ENCODE measurements at places on chromosomes 1 and 21.

- DNase-seq, result no peak
Measured at GRCh38 chr1:87074001-87074795, 159.8 kb downstream of the HS2ST1 start.

GRCh38 chr1:22739648-22740385 is 29.2 kb downstream of the EPHB2 start:
- no peak for DNase-seq

GRCh38 chr1:197868751-197869489 is 33.5 kb upstream of the C1orf53 start:
- DNase-seq, result peak; percentile 50

DNA sequence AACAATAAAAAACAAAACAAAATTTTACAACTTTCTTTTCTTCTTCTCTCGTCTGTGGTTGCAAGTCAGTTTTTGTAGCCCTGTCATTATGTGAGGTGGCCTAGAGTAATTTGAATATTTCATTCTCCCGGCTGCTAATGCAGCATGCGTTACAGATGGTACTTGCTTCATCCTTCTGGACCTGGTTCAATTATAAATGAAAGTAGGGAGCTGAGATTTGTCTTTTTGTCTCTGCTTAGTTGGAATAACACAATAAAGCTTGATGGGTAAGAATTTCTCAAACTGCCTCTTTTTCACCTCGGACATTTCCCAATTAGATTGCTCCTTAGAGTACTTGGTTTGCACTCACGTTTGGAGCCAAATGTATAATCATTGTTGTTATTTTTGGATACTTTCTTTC is 201.6 kb downstream of the PBX1 start:
- DNase-seq, result no peak

DNA sequence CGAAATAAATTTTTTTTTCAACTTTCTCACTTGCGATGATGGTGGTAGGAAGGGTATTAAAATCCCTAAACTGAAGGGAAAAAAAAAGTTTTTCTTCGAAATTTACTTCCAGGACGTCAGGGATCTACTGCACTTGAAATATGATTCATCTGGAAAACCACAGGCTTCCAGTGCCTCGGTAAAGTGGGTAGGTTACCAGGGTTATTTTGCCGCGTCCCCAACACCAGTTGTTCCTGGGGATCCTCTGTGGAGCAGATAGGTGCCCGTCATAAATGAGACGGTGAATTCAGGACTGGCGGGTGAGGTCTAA is 773 bp downstream of the RABIF start:
- no peak for DNase-seq

- DNase-seq, result no peak
Measured at GRCh38 chr1:177571485-177572076, 398.3 kb downstream of the SEC16B start.

GRCh38 chr21:44736291-44737004 is 25.1 kb upstream of the TSPEAR start:
- DNase-seq, result no peak

DNA sequence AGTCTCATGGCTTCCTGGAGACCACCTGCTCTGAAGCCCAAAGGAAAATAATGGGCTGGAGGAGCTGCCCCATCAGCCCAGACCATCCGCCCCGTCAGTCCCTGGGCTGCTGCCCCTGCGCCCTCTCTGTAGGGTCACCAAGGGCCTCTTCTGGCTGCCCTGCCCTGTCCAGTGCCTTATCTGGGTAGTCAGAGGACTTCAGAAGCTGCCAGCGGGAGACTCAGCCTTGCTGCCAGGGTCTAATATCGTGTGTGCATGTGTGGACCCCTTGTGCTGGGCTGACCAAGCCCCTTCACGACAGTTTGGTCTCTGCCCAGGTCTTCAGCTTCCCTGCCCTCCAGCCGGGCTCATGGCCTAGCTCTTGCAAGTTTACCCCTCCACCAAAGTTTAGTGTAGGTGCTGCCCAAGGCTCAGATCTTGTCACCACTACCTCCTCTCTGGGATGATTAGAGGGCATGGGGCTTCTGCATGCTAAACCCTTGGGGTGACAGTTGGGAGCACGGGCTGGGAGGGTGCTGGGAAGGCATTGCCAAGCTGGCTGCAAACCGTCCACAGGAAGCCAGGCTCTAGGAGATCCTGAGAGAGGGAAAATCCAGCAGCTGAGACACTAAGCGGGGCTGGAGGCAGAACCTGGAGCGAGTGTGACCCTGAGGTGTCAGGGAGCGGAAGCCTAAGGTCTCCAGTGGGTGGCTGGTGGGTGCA is 20.6 kb downstream of the NENF start:
- DNase-seq, result no peak

DNA sequence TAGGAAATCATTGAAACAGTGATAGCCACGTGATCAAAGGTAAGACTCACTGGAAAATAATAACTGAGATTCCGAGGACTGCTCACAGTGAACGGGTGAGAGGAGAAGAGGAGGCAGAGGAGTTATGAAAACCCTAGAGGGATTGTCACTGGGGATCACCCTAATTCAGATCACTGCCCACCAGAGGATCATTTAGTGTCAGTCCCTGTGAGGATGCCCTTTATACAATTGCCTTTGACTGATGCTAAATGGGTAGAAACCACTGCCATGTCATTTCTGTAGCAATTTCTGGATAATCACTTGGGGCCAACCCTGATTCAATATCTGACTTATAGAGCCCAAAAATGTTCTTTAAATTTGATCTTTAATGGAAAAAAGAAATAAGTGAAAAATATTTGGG is 14.1 kb upstream of the VAV3 start:
- no peak for DNase-seq

GRCh38 chr1:150115121-150115520 is 34.6 kb upstream of the PLEKHO1 start:
- DNase-seq, result no peak

GRCh38 chr1:40783001-40783905 is at the start of gene KCNQ4:
TSS of gene KCNQ4 (plus strand) at chr1:40783787. CDS start at chr1:40784094, 307 bp downstream.
- DNase-seq, result no peak

DNA sequence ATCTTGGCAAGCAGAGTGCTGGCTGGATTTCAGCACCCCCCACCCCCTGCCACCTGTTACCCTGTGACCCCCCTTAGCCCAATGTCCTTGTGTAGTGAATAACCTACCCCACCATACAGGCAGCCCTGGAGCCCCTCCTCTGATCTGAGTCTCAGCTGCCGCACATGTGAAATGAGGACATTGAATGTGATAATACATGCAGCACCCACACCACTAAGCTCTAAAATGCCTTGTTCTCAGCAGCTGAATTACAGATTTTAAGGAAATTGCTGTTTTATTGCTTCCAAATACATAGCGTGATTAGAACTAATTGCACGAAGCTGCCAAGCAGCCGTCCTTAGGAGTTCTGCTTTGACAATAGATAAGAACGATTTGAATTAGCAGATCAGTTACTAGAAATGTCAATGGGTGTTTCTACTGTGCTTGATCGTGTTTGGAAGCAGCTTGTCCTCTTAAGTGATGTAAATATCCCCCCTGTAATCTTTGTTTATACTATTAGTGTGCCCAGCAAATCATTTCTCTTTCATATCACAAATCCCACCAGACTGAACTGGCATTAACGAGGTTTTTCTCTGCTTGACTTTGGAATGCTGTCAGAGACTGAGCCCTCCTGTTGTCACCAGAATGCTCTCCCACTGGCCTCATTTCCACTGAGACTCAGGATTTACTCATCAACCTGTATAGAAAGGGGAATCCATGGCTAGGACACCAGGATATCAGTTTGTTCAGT is 4.9 kb downstream of the SLAMF8 start:
- DNase-seq, result no peak

- no peak for DNase-seq
Measured at GRCh38 chr1:168640182-168640581, 63.8 kb downstream of the XCL1 start.

GRCh38 chr1:63918418-63918945 is 144.7 kb downstream of the ROR1 start:
- DNase-seq, result no peak

DNA sequence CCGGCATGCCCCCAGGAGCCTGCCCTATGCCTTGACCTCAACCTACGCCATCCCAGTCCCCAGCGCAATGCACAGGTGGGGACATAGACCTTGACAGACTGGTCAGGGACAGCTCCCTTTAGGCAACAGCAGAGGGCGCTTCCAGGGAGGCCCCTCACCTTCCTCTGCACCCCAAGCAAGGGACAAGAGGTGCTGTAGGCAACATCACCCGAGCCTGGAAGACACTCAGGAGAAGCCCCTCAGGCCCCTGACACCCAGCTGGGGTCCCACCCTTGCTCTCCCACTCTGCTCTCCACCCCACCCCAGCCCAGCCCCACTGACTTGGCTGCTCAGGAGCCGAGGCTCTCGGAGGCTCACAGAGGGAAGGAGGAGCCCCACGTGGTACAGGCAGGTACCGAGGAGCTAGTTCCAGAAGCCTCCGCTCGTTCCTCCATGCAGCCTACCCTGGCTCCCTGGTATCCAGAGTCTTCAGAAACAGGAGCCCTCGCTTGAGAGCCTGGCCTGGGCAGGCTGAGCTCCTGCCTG is 2.4 kb upstream of the WNT3A start:
- DNase-seq, result peak; percentile 11

DNA sequence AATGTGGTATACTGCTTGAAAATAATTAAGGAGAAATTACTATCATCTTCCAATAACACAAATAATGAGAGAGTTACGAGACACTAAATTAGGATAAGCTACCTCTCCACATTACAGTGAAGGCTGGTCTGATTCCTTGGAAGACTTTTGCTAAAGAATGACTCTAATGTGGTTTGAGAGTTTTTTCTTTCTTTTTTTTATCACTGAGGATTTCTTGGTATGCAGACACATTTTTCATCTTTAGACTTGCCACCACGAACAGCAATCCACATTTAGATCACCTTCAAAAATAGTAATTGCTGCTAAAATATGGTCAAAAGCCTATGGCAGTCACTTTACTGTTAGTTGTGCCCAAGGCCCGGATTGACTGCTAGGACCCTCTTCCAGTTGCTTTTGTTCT is 16.6 kb upstream of the TMEM35B start:
- no peak for DNase-seq

GRCh38 chr1:19311503-19311930 is 427 bp downstream of the AKR7A2 start:
- DNase-seq, result peak; percentile 29

GRCh38 chr1:1775327-1776226 is 2.7 kb downstream of the NADK start:
- no peak for DNase-seq

- no peak for DNase-seq
Measured at GRCh38 chr1:7641587-7642417, 129.3 kb upstream of the VAMP3 start.

DNA sequence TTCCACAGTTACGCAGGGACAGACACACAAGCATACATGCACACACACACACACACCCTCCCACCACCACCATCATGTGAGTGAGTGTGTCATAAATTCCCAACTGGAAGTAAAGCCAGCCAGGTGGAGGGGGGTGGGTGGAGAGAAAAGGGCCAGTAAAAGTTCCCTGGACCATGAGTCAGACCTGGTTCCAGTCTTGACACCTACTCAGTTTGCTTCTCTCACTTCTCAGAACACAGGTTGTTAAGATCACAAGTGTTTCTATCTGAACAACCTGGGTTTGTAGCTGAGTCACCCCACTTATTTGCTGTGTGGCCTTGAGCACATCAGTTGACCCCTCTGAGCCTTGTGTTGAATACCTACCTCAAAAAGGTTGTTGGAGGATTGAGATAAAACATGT is 9.6 kb downstream of the EPHA10 start:
- no peak for DNase-seq

- DNase-seq, result no peak
Measured at GRCh38 chr1:119743308-119743707, 25.4 kb downstream of the HMGCS2 start.

- DNase-seq, result peak; percentile 12
Measured at GRCh38 chr1:150429805-150430204, 57.4 kb upstream of the TARS2 start.
